ENCODE measurements at places on chromosomes 5 and 9.

DNA sequence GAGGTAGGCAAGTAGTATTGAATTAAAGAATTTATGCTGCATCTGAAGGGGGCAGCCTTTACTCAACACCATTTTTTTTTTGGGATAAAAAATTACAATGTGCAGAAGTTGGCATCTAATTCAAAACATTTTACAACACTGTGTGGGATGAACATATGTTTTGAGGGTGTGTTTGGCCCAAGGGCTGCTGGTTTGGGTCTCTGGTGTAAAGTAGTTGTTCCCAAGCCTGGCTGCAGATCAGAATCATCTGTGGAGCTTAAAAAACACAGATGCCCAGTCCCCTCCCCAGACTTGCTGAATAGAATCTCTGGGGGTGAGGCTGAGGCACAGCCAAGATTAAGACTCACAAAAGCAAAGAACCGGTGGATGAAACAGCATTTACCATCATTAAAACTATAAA lies 33.0 kb upstream of the PDZD2 start:
- no peak for DNase-seq

GRCh38 chr5:42361315-42361688 lies 61.9 kb upstream of the GHR start:
- DNase-seq: no peak

DNA sequence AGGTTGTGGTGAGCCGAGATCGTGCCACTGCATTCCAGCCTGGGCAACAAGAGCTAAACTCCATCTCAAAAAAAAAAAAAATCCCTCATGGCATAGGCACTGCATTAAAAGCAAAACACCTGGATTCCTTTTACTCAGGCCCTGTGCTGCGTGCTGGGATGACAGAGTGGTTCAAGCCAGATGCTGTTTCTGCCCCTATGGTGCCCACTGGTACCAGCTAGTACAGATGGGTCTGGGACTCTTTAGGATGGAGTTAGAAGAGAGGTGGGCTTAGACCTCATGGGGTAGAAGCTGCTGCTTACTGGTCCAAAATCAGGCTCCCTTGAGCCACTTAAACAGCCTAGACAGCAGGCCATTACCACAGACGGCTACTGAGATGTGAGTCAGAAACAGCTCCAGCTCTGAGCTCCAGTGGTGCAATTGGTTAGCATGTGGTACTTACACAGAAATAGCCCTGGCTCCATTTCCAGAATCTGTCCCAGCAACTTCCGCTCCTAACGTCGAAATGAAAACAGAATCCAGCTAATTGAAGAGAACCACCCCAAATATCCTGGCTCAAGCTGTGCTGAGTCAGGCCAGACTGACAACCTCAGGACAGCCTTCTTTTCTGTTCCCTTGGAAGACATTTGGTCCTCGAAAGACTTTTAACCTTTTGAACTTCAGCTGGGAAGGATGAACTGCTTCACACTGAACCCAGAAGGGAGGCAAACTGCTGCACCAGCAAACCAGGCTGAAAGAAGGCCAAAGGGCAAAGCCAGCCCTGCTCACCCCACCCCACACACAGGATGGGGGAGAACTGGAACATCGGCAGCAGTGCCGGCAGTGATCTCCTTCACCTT lies 15.5 kb downstream of the C5orf15 start:
- DNase-seq: no peak

DNA sequence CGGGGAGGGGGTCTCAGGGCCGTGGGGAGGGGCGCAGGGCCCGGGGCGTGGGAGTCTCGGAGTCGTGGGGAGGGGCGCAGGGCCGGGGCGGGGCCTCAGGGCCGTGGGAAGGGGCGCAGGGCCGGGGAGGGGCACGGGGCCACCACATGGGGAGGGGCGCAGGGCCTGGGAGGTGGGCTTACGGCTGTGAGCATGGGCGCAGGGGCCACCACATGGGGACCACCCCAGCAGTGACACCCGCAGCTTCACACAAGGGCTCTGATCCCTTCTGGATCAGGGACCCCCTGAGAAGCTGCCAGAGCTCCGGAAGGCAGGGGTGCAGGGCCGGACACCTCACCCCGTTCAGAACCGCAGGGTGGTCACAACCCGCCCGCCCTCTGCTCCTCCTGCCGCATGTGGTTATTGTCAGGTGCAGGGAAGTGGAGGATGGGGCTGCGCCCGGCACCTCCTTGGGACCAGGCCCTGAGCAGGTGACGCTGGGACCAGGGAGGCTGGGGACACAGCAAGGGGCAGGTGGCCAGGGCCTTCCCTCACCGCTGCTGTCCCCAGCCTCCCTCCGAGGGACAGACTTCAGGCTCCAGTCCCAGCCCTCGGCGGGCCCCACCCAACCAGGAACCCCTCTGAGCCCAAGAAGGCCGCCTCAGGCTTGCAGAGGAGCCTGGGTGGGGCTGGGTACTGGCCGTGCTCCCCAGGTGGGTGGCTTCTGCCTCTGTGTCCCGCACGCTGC lies 53.7 kb downstream of the EXD3 start:
- DNase-seq: no peak

DNA sequence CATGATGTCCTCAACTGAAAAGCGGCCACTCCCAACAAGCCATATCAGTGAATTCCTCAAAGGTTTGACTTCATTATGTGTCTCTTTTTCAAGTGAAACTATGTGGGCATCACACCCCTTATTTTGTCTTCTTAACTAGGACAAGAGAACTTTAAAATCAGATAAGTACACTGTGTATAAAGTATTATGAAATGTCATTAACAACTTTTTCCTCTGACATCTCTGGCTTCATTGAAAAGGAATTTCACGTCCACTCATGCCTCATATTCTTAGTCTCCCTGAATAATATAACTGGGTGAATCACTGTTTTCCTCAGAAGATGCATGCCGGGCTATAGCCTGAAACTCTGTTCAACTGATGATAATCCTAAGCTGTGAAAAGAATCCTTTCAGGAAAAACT lies 415.8 kb downstream of the ACTL7B start:
- no peak for DNase-seq

DNA sequence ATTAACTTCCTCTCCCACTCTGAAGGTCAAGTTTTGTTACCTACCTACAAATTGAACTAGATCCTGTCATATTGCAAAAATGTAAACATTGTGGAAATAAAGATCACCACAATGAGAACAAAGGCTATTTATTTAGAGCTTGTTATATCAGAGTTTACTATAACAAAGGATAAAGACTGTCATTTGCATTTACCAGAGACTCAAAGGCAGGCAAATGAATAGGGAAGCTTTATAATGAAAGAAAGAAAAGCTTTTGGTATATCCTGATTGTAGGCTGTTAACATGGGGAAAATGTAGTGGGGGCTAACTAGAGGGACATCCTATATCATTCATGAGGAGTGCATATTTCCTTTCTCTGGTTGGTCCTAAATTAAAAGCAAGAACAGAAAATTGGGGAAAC lies 403.5 kb upstream of the TYRP1 start:
- DNase-seq: no peak

GRCh38 chr9:128550770-128551656 lies 1.4 kb upstream of the SPTAN1 start:
- no peak for DNase-seq

DNA sequence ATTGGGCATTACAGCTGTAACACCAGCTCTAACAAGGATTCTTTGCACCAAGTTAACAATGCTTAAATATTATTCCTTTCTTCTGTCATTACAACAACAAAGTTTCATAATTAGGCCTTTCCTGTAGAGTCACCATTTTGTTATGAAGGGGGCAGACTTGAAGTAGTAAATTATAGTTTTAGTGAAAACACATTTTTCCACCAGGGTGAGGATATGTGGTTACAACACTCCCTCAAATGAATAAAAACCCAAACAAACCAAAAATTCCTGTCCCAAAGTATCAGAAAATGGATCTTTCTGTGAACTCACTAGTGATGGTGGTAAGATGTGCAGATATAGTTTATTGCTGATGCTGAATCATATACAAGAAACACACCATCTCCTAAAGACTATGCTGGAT lies 250.5 kb upstream of the TUT7 start:
- no peak for DNase-seq

DNA sequence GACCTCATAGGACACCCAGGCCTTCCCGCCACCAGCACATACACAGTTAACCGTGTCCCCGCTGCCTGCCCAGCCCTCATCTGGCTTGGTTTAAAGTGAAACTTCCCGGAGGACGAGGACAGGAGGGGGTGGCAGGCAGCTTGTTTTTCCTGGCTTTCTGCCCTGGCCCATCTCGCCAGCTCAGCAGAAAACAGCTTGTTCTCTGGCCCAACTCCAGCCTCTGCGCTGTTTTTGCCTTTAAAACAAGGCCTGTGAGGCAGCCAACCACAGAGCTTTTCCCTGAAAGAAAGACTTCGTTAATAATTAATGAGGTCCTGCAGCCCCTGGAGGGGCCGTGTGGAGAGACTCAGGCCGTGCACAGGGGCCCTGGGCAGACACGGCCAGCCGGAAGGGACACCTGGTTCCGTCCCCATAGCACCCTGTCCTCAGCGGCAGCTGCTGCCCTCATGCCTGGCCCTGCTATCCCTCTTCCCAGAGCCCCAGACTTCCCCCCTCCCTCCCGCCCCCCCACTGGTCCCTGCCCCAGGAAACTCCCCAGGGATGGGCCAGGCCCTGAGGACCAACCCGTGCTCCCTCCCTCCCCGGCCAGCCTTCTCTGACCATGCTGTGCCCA lies 108.7 kb downstream of the RXRA start:
- DNase-seq: peak; percentile 16

- DNase-seq: no peak
These were observed 48.2 kb downstream of the RASGEF1C start for GRCh38 chr5:180160789-180161188.

- DNase-seq: no peak
These were observed 175.8 kb downstream of the CACNA1B start for GRCh38 chr9:138053321-138053868.

DNA sequence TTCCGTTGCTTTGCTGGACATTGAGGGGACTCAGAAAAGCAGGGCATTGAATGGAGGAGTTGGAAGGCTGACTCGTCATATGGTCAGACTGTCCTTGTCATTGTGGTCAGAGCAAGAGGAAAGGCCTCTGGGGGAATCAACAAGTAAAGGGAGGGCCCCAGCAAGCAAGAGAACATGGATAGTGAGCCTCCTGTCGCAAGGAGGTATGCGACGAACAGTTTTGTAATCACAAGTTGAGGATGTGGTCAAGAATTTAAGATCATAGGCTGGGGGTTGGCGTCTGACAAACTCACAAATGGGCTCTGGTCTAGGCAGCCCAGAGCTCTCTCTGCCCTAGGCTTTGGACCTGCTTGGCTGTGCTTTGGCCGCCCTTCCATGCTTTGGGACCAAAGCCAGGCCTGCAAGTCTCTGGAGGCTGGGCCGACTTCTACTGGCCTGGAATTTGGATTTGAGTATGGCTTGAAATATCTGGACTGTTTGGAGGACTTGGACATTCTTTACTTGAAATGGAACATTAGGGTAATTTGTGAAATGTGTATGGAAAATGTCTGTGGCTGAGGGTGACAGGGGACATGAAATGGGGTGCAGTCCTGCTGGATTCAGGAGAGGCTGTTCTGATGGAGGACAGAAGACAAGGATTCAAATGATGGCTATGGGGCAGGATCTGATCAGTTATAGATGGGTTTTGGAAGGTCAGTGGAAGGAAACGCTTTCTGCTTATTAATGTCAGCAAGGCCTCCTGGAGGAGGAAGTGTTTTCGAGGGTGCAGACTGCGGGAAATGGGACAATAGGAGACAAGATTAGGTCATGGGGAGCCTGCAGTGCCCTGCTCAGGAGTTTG lies 19.2 kb upstream of the NDST1 start:
- no peak for DNase-seq

GRCh38 chr9:86707932-86708510 lies 239.3 kb downstream of the GAS1 start:
- no peak for DNase-seq

DNA sequence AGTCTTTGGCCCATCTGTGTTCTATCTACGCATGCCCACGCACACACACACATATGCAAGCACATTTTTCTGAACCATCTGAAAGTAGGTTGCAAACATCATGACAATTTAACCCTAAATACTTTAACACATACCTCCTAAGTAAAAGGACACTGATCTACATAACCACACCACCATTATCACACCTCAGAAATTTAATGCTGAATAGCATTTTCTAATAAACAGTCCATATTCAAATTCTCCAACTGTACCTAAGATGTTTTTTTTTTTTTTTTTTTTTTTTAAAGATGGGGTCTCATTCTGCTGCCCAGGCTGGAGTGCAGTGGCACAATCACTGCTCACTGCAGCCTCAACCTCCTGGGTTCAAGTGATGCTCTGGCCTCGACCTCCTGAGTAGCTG lies 35.5 kb downstream of the DDX31 start:
- no peak for DNase-seq

Measured in NCI-H1048 (cell line).